Retinal pigment epithelial cell (primary cell): ENCODE measurements at places on chromosomes 11 and 22.
A peak's percentile ranks its signal among the peaks of the same experiment; 100 is the strongest.

DNA sequence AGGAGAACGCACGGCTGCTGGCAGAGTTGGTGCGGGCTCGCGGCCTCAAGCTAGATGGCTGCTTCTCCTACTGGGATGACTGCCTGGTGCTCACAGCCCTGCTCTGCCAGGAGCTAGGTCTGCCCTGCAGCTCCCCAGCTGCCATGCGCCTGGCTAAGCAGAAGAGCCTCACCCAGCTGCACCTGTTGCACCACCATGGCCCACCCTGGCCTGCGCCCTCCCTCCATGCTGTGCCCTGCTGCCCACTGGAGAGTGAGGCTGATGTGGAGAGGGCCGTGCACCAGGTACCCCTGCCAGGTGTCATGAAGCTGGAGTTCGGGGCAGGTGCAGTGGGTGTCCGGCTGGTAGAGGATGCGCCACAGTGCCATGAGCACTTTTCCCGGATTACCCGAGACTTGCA, 4.8 kb upstream of the RPS6KB2 start:
- no peak for DNase-seq

DNA sequence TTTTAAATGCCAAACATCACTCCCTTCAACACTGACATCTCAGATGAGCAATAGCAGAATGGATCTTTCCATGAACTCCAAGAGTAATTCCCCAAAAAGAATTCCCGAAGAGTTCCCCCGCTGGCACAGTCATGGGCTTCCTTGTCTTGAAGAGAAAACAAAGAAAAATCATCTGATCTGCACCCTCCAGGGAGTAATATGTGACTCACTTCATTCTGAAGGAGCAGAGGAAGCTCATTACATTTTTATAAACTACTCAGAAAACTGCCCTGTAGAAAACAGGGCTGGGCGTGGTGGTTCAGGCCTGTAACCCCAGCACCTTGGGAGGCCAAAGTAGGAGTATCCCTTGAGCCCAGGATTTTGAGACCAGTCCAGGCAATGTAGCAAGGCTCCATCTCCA, 35.7 kb downstream of the CELSR1 start:
- peak; percentile 56 for DNase-seq

DNA sequence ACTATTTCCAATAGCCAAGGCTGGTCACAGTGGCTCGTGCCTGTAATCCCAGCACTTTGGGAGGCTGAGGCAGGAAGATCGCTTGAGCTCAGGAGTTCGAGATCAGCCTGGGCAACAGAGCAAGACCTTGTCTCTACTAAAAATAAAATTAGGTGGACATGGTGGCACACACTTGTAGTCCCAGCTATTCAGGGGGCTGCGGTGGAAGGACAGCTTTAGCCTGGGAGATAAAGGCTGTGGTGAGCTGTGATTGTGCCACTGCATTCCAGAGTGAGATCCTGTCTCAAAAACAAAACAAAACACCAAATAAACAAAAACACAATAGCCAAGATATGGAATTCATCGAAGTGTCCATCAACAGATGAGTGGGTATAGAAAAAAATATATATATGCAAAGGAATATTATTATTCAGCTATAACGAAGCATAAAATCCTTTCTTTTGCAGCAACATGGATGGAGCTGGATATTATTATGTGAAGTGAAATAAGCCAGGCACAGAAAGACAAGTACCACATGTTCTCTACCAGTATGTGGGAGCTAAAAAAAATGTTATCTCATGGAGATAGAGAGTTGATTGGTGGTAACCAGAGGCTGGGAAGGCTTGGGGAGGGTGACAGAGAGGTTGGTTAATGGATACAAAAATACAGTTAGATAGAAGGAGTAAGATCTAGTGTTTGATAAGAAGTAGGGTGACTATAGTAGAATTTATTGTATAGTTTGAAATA, 22.6 kb upstream of the DLAT start:
- no peak for DNase-seq

- DNase-seq = no peak
Measured at GRCh38 chr11:12390687-12391110, 13.3 kb downstream of the PARVA start.

DNA sequence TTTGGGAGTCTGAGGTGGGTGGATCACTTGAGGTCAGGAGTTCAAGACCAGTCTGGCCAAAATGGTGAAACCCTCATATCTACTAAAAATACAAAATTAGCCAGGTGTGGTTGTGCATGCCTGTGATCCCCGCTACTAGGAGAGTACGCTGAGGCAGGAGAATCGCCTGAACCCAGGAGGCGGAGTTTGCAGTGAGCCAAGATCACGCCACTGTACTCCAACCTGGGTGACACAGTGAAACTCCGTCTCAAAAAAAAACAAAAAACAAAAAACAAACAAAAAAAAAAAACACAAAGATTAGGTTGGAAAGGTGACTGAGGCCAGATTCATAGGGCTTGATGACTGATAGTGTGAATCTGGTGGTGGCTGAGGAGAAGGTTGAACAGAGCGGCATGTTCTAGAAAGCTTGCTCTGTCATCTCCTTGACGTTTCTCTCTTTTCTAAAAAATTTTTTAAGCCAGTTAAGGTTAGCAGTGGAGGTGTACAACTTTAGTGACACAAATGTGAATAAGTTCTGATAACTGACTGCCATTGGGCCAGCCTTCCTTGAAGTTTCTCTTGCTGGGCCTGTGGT, 40.9 kb downstream of the TXN2 start:
- DNase-seq = no peak

DNA sequence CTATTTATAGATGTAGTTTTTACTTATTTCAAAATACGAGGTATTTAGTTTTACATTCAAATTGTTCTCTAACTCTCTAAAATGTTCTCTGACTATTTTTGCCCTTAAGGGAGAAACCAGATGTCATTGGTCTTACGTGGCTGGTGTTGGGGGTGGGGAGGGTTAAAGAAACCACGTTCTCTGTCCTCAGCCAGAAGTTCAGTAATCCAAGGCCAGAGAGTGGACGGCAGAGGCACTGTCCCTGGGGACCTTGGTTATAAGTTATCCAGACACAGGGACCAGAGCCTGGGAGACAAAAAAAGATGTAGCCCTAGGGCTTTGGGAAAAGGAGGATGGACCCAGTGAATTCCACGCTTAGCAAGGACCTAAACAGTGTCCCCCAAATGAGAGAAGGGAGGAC, 706 bp upstream of the OR51E1 start:
- no peak for DNase-seq

- DNase-seq = no peak
Measured at GRCh38 chr11:45920531-45921477, 1.7 kb upstream of the LARGE2 start.

DNA sequence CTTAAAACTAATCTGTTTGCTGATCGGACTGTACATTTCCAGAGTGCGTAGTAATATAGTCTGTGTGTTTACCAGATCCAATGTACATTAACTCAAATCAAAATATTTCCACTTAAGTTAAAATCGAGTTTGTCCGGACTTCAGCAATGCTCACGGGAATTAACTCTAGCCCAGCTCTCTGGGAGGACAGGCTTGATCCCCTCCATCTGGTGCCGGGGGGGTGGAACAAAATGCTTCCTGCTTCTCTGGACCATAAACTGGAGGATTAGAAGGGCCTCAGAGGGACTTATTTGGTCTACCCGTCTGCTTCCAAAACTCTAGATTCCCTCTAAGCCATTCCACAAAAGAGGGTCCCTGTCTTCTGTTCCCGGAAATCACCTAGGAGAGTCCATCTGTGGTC, 511.2 kb downstream of the BUD13 start:
- no peak for DNase-seq

GRCh38 chr11:128735935-128736605, 42.2 kb downstream of the FLI1 start:
- no peak for DNase-seq

- no peak for DNase-seq
Measured at GRCh38 chr22:31062566-31063230, 18.4 kb upstream of the SMTN start.

GRCh38 chr22:34113381-34113780, 193.1 kb upstream of the LARGE1 start:
- DNase-seq = no peak

DNA sequence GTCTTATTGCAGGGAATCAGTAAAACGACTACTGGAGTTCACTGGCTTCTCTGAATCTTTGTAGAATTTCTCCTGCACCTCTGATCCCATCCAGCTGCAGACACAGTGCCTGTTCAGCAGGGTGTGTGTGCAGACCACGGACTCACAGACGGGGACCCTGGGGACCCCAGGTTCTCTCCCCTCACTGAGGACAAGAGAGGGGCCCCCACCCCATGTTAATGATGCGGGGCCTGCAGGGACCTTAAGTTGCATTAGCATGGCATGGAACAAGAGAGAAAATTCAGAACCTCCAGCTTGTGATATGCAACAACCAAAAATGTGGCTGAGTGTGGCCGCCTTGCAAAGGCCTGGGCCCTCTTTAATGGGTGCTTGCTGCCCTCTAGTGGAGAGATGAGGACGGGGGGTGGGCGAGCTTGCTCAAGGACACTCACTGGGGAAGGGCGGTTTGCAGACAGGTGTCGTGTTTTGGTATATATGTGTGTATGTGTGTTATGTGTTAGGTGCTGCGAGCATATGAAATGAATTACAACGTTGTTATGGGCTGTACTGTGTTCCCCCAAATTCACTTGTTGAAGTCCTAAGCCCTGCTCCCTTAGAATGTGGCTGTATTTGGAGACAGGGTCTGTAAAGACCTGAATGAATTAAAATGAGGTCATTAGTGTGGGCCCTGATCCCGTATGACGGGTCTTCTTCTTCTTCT, 84.4 kb upstream of the SEPTIN5 start:
- peak; percentile 23 for DNase-seq

GRCh38 chr11:102241026-102241425, 76.3 kb upstream of the BIRC3 start:
- DNase-seq = no peak

- no peak for DNase-seq
Measured at GRCh38 chr22:46985507-46985882, 223.0 kb downstream of the TBC1D22A start.

DNA sequence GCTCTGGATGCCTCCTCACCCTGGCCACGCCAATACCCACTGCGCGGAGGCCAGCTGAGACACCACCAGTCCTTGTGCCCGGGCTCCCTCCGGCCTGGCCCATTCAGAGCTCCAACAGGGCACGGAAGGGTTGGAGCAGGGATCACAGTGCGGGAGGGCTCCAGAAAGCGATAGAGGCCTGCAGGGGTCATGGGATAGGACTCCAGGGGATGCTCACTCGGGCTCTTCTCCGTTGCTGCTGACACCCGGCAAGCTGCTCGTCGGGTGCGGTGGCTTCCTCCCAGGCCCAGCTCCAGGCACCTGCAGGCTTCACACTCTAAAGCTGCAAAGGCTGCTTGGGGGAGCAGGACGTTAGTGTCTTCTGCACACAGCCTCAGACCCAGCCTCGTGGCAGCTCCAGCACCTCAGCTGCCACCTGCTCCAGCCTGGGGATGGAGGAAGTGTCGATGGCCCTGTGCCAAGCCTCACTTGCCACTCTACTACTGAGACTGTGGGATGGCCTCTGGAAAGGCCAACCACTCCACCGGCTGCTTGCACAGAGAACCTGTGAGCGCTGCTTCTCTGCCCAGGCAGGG, 10.6 kb downstream of the WNT7B start:
- no peak for DNase-seq

GRCh38 chr22:33272180-33272579, 214.0 kb upstream of the SYN3 start:
- DNase-seq = no peak

DNA sequence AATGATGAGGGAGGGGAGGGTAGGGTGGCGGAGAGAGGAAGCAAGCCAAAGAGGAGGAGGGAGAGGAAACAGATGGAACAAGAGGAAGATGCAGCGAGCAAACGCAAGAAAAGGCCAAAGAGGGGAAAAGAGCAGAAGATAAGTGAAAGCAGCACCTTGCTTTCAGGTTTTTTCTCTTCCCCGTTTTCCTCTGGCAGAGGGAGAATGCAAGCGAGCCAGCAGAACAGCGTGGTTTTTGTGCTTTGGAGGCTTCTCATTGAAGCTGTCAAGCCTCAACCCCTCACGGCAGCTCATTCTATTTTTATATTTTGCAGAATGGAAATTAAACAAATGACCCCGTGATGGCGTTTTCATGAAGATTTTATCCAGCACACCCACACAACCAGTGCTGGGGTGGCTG, 67.1 kb upstream of the GRAMD1B start:
- DNase-seq = no peak

DNA sequence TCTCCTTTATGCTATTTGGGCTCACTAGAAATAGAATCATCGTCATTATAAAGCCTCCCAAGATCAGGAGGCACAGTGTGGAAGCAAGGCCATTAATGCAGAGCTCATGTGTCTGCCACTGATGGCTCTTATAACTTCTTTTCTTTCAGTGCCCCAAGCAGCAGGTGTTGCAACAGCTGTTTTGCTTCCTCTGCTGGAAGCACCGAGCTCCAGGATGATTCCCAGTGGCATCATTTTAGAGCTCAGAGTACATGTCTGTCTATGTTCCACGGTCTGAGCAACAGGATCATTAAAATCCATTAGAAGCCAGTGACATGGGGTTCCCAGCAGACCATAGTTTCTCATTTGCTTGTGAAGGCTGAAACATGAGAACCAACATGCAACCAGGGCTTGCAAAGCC, 803.0 kb upstream of the FAT3 start:
- no peak for DNase-seq

GRCh38 chr11:25900814-25901213, 431.1 kb upstream of the ANO3 start:
- DNase-seq = no peak

DNA sequence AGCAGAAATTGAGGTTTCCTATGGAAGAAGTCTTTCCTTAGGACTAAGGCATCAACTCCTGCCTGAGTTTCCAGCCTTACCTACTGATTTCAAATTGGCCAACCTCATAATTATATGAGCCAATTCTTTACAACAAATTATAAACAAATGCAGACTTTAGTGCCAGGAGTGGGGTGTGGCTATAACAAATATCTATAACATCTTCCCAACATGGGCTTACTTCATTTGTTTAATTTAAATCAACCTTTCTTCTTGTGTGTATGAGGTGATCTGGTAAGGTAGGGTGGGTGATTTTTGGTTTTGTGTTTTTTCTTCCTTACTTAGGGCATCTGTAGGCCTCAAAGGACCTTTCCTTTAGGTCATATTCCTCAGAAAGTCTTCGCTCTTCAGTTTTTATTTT, 354.9 kb downstream of the SHANK2 start:
- DNase-seq = no peak

- no peak for DNase-seq
Measured at GRCh38 chr11:108871152-108871551, 206.3 kb downstream of the DDX10 start.

DNA sequence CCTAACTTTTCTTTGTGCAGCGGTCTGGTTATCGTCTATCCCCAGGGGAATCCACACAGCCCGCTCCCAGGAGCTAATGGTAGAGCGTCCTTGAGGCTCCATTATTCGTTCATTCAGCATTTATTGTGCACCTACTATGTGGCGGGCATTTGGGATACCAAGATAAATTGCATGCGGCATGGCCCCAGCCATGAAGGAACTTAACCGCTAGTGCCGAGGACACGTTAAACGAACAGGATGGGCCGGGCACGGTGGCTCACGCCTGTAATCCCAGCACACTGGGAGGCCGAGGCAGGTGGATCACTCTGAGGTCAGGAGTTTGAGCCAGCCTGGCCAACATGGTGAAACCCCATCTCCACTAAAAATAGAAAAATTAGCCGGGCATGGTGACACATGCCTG, 11.2 kb downstream of the TMEM121B start:
- no peak for DNase-seq

GRCh38 chr22:46851941-46852340, 89.5 kb downstream of the TBC1D22A start:
- DNase-seq = no peak

GRCh38 chr11:130550150-130550549, 101.7 kb downstream of the ADAMTS15 start:
- DNase-seq = no peak
